ENCODE measurements at places on chromosomes 1 and 21.

GRCh38 chr1:150186789-150187559 lies 37.3 kb downstream of the PLEKHO1 start:
- DNase-seq: peak; percentile 57

DNA sequence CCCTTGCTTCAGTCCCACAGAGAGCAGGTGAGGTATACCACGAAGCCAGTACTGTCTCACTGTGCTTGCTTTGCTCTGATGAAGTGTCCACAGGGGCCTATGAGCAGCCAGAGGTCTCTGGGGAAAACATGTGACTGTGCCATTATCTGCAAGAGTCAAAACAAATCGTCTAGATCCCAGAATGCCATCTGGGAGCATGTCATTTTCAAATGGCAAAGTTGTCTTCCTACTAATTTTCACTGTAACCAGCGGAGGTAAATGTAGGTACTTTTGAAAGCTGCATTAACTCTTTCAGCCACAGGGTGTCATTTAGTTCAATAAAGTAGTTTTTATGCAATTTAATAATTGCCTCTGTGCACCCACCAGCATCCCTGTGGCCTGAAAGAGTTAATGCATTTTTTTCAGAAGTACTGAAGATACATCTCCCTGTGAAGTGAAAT lies 173.6 kb upstream of the SGIP1 start:
- DNase-seq: peak; percentile 91

DNA sequence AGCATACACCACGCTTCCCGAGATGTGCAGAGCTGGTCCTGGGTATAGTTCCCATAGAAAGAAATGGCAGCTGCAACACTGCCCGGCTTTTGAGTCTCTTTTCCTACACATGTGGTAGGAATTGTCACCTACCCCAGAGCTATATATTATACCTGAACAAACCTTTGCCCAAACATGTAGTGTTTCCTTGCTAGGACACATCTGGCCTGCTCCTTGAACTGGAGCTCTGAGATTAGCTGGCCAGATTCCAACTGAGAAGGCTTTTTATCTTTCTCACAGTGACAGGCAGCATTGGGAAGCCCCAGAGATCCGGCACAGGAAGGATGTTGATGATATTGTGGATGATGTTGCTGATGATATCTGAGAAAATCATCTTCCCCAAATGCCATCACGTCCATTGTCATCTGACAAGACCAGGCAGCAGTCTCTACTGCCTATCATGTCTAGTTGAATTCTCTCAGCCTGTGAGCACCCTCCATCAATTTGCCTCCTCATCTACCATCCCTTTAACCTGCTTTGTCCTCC lies 115.0 kb upstream of the SMYD2 start:
- DNase-seq: no peak

GRCh38 chr1:233412812-233413211 lies 85.3 kb downstream of the MAP3K21 start:
- DNase-seq: no peak

GRCh38 chr1:172837816-172838679 lies 179.1 kb downstream of the FASLG start:
- no peak for DNase-seq

GRCh38 chr1:167081594-167082156 lies 8.5 kb downstream of the GPA33 start:
- DNase-seq: peak; percentile 78

- DNase-seq: peak; percentile 25
These were observed 734 bp downstream of the CDK18 start for GRCh38 chr1:205505076-205505729.

- peak; percentile 12 for DNase-seq
These were observed 14.7 kb downstream of the JUN start for GRCh38 chr1:58768971-58769808.

- no peak for DNase-seq
These were observed 27.4 kb downstream of the RRP15 start for GRCh38 chr1:218312509-218312908.

GRCh38 chr21:27086186-27086585 lies 119.3 kb upstream of the ADAMTS5 start:
- DNase-seq: no peak

DNA sequence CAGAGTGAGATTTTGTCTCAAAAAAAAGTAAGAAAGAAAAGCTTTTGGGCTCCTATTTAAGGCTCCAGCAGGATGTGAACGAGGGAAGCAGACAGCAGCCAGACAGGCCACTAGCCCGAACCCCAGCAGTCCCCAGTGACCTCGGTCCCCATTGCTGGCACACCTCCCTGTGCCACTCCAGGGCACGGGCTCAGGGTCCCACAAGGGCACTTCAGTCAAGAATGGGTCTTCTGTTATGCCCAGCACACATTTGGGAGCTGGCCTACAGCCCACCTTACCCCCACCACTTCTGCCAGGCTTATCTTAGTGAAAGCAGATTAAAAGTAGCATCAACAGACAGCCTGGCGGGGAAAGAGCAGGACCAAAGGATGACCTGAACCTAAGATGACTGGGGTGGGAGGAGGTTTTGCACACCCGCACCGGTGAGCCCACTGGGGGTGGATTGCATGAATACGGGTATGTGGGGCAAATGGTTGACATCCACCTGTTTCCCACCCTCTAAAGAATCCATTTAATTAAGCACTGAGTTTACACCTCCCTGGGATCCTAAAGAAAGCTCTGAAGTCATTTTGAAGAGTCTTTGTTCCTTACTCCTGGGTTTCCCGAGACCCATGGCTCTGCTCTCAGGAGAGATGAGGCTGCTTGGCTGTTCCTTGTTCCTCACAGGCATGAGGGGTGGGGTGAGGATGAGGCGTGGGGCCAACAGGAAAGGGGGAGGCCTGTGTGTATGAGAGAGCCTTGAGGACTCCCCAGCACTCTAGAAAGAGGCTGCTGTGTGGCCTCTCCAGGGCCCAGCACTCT lies 4.7 kb downstream of the CHI3L1 start:
- DNase-seq: no peak

DNA sequence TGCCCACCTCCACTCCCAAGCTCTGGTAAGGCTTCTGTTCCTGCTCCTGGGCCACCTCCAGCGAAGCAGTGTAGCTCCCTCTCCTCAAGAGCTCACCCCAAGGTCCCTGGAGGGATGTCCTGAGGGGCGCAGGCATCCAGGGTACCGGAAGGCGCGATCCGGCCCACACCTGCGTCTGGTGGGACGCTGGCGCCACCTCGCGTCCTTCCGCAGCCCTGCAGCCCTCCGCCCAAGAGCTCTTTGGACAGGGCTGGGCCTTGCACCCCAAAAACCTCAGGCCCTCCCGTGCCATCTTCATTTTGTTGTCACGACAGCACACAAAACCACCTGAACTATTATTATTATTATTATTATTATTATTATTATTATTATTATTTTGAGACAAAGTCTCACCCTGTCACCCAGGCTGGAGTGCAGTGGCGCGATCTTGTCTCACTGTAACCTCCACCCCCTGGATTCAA lies 49.2 kb upstream of the PAX7 start:
- DNase-seq: peak; percentile 45

- DNase-seq: no peak
These were observed 84.9 kb downstream of the LYST start for GRCh38 chr1:235781807-235782206.

- no peak for DNase-seq
These were observed 188.5 kb downstream of the TGFBR3 start for GRCh38 chr1:91697416-91697815.

DNA sequence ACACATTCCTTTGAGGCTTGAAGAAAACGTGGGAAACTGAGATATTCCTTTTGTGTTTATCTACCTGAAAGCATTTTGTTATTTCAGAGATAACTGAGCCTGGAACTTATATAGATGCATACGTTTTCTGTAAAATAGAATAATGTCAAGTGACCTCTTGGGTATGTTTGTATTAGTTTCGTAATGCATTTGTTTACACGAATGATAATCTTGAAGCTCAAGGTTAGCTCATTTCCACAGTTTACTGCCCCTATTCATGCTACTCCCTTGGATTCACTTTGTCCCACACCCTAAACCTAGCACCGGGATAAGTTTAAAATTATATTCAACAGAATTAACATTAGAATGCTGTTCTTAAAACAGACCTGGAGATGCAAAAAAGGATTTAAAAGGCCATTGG lies 54.4 kb downstream of the MRPL39 start:
- DNase-seq: no peak

DNA sequence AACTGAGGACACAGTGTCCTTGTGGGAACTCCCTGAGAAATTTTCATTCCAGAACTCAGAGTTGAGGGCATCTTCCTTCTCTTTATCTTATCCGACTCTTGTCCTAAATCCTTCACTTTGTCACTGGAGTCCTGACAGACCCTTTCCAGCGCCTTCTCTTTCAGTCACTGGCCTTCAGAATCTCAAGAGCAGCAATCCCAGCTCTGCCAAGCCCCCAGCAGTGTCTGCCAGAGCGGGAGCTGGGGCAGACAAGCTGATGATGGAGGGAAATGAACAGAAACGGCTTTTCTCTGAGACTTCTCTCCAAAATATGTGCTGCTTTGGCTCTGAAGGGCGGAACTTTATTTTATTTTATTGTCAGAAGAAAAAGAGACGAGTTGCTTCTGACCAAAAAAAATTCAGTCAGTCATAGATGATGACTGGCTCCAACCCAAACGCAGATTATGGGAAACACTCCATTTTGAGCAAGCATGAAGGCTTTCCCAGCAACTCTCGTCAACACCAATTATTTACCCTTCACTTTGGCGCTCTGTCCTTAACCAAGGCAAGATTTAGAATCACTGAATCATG lies 32.2 kb downstream of the MIS18A start:
- no peak for DNase-seq

GRCh38 chr1:171248841-171249240 lies 547 bp downstream of the FMO1 start:
- DNase-seq: no peak

DNA sequence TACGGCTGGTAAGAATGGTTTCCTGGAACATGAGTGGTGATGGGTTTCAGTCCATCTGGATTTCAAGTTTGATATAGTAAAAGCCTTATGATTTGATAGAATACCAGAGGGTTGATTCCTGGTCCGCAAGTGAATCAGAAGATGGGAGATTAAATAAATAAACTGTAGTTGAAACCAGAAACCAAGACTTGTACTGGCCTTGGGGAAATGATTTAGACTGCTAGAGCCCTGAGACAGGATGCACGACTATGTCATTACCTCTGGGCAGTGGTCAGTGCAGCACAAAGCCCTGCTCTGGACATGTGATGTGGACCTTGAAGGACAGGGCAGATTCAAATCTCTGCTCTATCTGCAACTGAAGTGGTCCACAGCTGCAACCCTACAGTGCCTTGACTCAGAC lies 15.6 kb upstream of the FMOD start:
- no peak for DNase-seq

- DNase-seq: no peak
These were observed 76.1 kb upstream of the CNIH3 start for GRCh38 chr1:224539971-224540370.

DNA sequence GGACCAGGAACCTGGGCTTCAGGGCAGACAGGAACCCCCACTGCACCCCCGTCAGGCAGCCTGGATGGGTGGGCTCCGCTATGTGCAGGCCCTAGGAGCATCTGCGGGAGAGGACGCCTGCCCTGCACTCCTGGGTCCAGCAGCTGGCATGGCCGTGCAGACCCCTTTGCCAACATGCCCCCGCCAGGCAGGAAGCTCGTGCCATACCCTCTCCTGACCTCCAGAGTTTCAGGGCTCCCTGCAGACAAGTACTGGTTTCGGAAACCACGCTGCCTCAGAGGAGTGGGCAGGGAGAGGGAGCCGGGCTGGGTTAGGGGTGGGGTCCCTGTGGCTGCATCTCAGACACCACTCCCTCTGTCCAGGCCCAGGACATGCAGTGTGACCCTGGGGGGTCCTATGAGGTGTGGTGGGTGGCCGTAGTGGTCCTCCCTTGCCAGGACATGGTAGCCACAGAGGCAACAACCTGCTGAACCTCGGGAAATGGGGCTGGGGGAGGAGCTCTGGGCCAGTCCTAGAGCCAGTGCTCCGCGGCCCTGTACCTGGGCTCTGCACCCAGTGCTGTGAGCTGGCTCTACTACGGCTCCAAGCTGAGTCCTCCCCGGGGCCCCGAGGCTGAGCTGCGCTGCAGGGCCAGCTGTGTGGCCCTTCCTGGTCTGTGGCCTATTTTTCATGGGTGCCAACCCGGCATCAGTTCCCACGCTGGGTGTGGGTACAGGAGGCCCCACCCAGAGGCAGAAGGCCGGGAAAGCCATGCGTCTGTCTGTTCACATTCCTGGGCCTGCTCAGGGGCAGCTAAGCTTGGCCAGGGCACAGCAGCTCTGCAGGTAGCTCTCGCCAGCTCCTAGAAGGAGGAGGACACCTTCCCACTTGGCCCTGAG lies 1.4 kb downstream of the PLEKHN1 start:
- DNase-seq: no peak

DNA sequence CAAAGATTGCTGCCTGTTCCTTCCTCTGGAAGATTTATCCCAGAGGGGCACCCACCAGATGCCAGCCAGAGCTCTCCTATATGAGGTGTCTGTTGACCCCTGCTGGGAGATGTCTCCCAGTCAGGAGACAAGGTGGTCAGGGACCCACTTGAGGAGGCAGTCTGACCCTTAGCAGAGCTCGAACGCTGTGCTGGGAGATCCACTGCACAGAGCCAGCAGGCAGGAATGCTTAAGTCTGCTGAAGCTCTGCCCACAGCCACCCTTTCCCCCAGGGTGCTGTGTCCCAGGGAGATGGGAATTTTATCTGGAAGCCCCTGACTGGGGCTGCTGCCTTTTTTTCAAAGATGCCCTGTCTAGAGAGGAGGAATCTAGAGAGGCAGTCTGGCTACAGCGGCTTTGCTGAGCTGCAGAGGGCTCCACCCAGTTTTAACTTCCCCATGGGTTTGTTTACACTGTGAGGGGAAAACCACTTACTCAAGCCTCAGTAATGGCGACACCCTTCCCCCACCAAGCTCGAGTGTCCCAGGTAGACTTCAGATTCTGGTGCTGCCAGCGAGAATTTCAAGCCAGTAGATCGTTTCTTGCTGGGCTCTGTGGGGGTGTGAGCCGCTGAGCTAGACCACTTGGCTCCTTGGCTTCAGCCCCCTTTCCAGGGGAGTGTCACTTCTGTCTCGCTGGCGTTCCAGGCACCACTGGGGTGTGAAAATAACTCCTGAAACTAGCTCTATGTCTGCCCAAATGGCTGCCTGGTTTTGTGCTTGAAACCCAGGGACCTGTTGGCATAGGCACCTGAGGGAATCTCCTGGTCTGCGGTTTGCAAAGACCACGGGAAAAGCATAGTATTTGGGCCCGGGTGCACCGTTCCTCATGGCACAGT lies 51.1 kb upstream of the PDC start:
- DNase-seq: no peak

GRCh38 chr1:157992031-157992832 lies 1.2 kb upstream of the KIRREL1 start:
- DNase-seq: peak; percentile 37

GRCh38 chr21:17711896-17712295 lies 99.2 kb upstream of the BTG3 start:
- no peak for DNase-seq

DNA sequence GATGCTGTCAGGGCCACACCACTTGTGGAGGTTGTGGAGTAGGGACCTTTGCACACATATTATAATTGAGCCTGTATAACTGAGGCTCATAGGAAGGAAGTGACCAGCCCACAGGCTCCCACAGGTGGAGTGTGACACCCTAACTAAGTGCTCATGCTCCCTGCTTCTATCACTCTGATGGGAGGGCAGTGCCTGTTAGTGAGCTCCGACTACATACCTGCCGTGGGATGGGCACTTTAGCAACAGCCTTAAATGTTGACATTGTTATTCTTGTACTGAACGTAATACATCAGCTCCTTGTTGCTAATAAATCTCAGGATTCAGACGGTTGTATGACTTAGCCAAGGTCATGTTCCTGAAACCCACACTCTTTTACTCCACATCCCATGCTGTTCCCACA lies 58.0 kb downstream of the BEND5 start:
- no peak for DNase-seq

Measured in NCI-H524 (cell line).